Lung microvascular endothelial cell (primary cell): ENCODE measurements at places on chromosomes 5 and 9. TPM values are rescaled to one million over a fixed set of nuclear protein-coding genes. Genes with fewer than 3 reads are reported as not detected.

The SPINK13 gene
- not detected in 2 replicates for total RNA-seq

GRCh38 chr5:75843319-75843718 lies 126.1 kb upstream of the POC5 start:
- no peak for DNase-seq

The PCDHB4 gene
- total RNA-seq = 0.20 and 0.22 TPM in 2 replicates

The STPG3 gene
- not detected in 2 replicates for total RNA-seq

GRCh38 chr5:116506488-116506887 lies 68.1 kb downstream of the SEMA6A start:
- no peak for DNase-seq

- peak; percentile 35 for DNase-seq
Observed at GRCh38 chr9:105413525-105413924, 34.3 kb upstream of the FSD1L start.

DNA sequence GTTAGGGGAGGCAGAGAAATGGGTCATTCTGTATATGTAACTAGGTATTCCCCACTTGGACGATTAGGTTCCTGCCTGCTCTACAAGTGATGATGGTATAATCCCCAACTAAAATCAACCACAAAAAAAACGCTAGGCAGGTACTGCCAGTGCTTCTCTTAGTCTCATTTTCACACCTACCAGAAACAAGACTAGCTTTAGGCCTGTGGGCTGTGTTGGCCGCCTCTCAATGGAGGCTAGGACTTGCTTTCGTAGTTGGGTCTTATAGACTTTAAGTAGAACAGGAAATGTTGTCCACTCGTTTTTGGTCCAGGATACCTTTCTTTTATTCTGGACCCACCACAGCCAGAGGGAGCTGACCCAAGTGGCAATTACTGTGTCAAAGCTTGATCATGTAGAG lies 111.8 kb downstream of the UNC13B start:
- no peak for DNase-seq

The C5orf52 gene
- not detected in 2 replicates for total RNA-seq

The FRMPD1 gene
- total RNA-seq = not detected in 2 replicates

- peak; percentile 35 for DNase-seq
Observed at GRCh38 chr5:56094579-56095361, 100.0 kb upstream of the IL6ST start.

DNA sequence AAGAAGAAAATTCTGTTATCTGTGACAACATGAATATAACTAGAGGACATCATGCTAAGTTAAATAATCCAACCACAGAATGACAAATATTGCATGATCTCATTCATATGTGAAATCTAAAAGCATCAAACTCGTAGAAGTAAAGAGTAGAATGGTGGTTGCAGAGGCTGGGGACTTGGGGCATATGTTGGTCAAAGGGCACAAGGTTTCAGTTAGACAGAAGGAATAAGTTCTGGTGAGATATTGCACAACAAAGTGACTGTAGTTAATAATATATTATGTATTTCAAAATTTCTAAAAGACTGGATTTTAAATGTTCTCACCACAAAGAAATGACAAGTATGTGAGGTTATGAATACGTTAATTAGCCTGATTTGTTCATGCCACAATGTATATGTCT lies 24.8 kb downstream of the GRIA1 start:
- no peak for DNase-seq

- DNase-seq = no peak
Observed at GRCh38 chr9:68793605-68794343, 88.7 kb downstream of the PIP5K1B start.

- no peak for DNase-seq
Observed at GRCh38 chr5:155727512-155728145, 599.3 kb upstream of the SGCD start.

The CSF1R gene
- total RNA-seq = not detected in 2 replicates

- DNase-seq = no peak
Observed at GRCh38 chr5:97118261-97119006, 24.0 kb downstream of the LIX1 start.

DNA sequence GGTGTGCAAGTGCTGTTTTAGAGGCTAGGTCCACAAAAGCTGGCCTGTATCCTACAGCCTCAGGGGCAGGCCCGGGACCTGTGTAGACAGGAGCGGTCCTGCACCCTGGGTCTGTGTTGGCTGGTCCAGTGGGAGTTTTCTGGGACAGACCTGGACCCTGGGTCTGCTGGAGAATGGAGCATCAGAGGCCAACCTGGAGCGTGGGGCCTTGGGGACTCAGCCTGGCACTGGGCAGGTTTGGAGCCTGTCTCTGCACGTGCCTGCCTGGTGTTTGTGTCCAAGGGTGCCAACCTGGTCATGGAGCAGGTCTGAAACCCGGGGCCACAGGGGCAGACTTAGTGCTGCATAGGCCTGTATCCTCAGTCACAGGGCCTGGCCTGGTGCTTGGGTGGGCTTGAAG lies 45.8 kb downstream of the SRFBP1 start:
- no peak for DNase-seq

DNA sequence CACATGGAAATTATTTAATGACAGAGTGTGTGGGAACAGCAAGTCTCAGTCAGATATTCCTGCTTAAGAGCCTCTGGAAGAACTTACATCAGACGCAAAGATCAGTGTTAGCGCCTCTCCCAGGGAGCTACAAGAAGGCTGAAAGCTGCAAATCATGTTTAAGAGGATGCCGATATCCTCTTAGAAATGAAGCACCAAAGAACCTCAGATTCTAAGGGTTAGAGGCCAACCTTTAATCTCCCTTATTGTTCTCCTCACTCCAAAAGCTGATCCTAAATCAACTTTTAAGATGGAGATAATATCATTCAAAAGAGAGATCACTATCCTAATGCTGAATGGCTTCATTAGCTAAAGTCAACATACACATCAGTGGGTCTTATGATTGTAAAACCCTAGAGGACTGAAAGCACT lies 160.6 kb downstream of the NFIB start:
- DNase-seq = no peak

The SLC2A6 gene
- 12.1 and 21.6 TPM in 2 replicates for total RNA-seq

DNA sequence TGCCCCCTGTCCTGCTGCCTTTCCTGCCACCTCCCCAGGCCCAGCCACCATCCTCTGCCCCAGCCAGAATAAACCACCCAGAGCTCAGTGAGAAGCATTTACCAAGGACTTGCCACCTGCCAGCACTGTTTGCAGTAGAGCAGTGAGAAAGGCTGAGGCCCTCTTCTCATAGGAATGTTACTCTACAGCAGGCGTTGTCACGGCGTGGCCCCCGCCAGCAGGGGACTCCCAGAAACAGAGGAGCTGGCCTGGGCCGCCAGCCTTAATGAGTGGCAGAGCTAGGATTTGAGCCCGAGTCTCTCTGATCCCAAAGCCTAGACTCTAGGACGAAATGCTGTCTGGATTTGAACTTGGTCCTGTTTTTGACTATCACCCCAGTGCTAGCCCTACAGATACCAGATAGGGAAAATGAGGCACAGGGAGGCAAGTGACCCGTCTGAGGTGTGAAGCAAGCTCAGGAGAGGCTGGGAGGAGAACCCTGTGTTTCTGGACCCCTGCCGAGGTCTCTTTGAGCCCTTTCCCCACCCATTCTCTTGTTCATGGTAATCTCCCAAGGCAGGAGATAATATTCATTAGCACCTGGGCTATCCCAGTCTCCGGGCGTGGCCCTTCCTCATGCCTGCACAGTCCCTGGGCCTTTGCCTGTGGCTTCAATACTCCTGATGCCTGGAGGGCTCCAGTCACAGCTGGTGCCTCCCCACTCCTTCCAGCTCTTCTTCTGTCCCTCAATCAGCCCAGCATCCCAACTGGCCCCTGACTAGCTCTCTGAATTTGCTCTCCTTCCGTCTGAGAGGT lies 30.7 kb downstream of the HRH2 start:
- no peak for DNase-seq

The LEAP2 gene
- under 0.01 TPM in 1 of 2 replicates, not detected in the other for total RNA-seq

DNA sequence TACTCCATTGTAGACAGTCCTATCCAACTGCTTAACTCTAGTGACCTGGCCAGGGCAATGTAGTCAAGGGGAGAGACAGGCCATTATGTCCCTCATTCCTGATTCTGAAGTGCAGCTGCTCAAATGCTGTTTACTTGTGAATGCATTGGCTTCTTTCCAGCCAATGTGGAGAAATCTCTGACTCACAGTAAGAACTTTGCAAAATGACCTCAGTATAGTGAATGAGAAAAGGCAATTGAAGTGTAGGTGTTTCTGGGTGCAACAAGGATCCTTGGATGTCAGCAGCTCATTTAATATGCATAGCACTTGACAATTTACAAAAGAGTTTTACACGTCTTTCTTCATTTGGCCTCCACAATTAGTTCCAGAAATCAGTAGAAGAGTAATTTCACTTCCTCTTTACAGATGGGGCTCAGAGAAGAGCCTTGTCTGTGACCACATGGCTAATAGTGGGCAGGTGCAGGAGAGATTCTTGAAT lies 367.2 kb downstream of the OSTF1 start:
- DNase-seq = no peak

DNA sequence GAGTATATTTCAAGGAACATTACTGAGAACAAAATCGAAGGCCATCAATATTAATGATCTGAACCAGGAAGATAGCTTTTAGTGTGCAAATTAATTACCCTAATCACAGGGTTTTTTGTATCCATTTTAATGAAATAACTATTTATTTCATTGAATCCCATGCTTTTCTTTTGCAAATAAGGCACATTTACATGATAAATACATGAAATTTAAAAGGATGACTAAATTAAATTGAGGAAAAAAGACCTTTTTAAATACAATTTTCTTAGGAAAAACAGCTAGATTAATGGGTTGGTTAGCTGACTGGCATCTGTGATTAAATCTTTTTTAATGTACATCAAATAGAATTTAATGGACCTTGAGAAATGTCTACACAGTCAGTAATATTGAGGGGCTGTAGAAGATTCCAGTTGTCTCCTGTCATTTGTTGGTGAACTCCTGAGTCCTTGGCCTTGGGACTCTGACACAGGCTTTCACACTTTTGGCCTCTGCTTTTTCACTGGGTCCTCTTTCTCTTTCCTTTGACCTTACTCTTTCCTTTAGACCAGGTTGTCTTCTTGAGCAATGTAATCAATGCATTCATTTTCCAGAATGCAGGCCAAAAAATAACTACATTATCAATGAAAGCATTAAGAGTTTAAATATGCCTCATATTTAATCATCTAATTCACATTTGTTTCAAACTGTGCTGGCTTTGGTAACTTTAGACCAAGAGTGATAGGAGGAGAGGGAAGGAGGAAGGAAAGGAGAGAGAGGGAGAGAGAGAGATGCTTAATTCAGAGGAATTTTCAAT lies 511.5 kb downstream of the ZNF608 start:
- DNase-seq = no peak

DNA sequence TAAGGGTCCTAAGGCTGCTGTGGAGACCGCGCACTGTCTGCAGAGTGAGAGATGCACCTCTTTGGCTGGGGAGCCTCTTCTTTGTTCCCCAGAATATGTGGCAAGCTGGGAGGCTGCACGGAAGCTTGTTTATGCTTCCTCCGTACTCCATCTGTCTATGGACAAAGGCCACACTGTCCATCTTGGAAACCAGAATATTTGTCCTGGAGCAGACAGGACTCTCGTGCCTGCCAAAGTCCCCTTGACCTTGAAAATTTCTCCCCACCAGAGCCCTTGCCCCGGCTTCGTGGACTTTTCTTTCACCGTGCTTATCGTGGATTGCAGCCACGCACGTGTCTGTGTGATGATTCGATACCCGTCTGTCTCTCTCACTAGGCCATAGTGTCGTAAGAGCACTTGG lies 147.4 kb downstream of the NSG2 start:
- DNase-seq = no peak

- DNase-seq = no peak
Observed at GRCh38 chr5:134071614-134072207, 42.8 kb upstream of the TCF7 start.
